ENCODE measurements at places on chromosomes 5 and 9.
A peak's percentile ranks its signal among the peaks of the same experiment; 100 is the strongest.

GRCh38 chr9:33190021-33190705, 23.0 kb upstream of the B4GALT1 start:
- DNase-seq, result no peak

GRCh38 chr9:136110082-136111061, 8.3 kb downstream of the TMEM250 start:
- DNase-seq, result peak; percentile 53

- no peak for DNase-seq
Observed at GRCh38 chr5:37121027-37121426, 128.1 kb downstream of the CPLANE1 start.

DNA sequence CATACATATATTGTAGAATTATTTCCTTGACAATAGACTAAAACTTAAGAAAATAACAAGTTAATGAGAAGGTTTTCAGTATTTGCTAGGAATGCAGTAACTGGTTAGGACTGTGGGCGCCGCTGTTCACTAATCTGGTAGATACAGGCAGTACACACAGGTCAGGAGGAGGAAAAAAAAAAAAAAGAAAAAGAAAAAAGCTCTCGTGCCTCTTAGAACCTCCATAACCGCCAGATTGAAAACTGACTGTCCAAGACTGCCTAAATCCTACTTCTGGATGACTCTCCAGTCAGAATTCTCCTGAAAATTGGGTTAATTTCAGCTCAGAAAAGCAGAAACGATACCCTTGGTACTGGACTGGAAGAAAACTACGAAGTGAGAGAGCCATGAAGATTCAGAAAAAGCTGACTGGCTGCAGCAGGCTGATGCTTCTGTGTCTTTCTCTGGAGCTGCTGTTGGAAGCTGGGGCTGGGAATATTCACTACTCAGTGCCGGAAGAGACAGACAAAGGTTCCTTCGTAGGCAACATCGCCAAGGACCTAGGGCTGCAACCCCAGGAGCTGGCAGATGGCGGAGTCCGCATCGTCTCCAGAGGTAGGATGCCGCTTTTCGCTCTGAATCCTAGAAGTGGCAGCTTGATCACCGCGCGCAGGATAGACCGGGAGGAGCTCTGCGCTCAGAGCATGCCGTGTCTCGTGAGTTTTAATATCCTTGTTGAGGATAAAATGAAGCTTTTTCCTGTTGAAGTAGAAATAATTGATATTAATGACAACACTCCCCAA, at the start of gene PCDHGA1:
Gene PCDHGA1 (plus strand): TSS at position 216 of the 782 bp plus-strand sequence.
- DNase-seq, result no peak

DNA sequence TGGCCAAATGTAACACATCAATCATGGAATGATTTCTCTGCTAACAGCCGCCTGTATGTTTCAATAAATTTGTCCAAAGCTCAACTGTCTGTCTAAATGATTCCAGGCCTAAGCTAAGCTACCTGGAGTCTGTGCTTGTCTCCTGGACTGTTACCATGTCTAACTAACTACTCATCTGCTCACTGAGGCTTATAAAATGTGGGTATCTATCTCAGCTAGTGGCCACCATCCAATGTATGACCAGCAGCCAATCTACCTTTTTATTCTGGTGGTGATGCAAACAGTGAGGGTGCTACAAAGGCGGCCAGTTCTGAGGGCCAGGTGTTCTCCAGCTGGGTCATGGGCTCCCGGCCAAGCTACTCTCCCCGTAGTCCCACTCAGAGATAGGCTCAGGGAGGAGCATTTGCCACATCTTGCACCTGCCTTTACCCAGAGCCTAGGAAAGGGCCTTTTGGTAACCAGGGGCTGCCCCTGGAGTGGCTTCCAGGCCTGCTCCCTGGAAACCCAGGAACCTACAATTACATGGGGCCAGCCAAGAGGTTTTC, 59.1 kb downstream of the PFDN1 start:
- DNase-seq, result no peak

- no peak for DNase-seq
Observed at GRCh38 chr9:85676790-85677189, 65.0 kb downstream of the AGTPBP1 start.

GRCh38 chr9:105651806-105652205, 10.5 kb upstream of the TAL2 start:
- DNase-seq, result no peak

DNA sequence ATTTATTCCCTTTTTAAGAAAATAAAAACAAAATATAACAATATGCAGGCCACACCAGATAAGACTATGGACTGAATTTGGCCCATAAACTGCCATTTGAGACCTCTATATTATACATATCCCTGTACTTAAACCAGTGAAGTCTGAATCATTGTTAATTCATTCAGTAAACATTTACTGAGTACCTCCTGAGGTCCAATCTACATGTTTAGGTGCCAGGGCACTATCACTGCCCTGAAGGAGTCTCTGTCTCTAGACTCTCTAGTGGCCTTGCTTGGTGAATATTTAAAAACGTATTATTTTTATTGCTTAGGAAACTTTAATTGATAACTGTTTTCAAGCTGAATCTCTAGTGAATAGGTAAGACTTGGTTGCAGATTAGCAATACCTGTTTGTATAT, 74.7 kb upstream of the ELL2 start:
- DNase-seq, result no peak

- DNase-seq, result no peak
Observed at GRCh38 chr9:77847059-77847499, 184.5 kb downstream of the GNAQ start.

- DNase-seq, result no peak
Observed at GRCh38 chr5:99243111-99243510, 314.3 kb upstream of the CHD1 start.

- no peak for DNase-seq
Observed at GRCh38 chr5:77776554-77777206, 541 bp upstream of the TBCA start.

DNA sequence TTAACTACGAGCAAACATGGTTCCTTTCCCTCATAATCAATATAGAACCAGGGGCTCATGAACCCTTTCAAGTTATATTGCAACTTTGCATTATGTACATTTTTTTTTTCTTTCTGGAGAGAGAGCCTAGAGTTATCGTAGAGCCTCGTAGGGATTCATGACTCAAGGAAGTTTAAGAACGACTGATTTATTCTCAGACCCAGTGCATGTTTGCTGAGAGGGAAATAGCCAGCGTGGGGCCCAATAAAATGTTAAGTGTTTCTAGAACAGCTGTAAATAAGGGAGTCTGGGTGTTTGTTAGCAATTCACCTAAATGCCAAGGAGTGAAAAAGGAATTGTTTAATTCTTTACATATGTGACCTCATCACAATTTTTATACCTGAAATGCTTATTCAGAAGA, 119.0 kb upstream of the KLF9 start:
- DNase-seq, result no peak

DNA sequence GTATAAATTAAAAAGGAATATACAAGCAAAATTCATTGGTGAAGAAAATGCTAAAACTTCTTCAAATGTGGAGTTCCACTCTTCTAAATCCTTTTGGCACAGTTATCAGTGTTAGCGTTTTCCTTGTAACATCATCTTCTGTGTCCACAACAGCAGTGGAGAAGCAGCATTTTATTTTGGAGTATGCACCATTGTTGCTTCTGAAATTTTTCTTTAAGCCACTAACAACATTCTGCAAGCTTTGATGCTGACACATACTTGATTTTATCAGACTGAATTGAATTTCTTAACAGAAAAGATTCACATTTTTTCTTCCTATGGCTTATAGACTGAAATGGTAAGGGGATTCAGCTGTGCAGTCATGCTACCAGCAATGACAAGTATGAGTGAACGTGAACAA, 60.8 kb upstream of the PTGER4 start:
- DNase-seq, result no peak

DNA sequence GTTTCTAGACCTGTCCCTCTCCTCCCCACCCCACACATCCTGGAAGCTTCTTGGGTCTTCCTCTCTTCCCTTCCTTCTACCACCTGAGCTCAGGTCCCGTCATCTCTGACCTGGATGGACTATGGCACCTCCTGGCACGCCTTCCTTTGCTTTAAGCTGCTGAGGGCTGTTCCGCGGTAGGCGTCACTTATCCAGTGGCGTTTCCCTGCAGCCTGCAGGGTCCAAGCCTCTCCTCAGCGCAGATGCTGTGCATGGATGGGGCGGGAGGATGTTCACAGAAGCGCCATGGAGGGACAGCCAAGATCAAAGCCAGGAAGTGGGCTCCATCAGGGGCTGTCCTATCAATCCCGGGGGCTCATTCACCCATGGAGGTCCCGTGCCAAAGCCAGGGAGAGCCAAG, 23.8 kb upstream of the CNOT6 start:
- DNase-seq, result no peak

DNA sequence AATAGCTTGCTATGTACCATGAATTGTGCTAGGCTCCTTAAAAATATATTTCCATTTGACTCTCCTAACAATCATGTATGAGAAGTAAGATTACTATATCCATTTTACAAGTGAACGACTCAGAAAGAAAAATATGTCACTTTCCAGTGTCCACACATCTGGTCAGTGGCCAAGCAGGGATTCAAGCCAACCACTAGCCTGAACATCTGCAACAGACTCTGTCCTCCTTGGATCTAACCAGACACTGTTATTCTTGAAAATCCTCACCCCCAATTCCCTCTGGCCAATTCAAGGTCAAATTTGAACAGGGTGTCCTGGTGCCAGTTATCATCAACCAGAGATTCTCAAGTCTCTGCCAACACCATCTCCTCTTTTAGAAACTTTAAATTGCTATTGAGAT, 344.1 kb upstream of the WWC1 start:
- DNase-seq, result no peak

- no peak for DNase-seq
Observed at GRCh38 chr9:127179633-127180441, 57.4 kb upstream of the ANGPTL2 start.

DNA sequence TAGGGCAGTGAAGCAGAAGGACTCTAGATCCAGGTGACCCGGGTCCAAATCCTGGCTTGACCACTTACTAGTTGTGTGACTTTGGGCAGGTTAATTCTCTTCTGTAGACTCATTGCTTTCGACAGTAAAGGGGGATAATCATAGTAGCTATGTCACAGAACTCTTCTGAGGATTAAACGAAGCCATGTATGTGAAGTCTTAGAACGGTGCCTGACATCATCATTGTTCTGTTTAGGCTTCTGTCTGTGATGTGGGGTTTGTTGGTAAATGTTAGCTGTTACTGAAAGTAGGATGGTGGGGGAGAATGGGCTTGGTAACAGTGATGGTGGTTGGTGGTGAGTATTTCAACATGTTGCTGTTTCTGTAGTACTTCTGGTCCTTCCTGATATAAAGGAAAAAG, 73.7 kb downstream of the MAP1B start:
- no peak for DNase-seq

DNA sequence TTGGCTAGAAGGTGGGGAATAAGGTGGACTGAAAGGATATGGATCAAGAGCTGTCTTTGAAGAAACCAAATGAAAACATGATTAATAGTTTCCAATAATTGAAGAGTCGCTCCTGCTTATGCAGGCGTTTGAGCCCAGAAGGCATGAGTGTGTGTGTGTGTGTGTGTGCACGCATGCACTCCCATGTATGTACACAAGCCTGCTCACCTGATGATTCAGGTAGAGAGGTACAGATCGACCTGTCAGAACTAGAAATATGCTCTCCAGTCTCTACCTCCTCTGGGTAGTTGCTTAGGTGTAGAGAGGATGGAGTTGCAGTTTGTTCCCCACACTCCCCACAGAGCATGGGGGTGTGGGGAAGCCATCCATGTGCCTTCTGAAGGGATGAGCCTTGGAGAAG, 1.1 kb upstream of the FGF1 start:
- DNase-seq, result no peak

- no peak for DNase-seq
Observed at GRCh38 chr9:130854835-130855234, 19.8 kb downstream of the ABL1 start.

DNA sequence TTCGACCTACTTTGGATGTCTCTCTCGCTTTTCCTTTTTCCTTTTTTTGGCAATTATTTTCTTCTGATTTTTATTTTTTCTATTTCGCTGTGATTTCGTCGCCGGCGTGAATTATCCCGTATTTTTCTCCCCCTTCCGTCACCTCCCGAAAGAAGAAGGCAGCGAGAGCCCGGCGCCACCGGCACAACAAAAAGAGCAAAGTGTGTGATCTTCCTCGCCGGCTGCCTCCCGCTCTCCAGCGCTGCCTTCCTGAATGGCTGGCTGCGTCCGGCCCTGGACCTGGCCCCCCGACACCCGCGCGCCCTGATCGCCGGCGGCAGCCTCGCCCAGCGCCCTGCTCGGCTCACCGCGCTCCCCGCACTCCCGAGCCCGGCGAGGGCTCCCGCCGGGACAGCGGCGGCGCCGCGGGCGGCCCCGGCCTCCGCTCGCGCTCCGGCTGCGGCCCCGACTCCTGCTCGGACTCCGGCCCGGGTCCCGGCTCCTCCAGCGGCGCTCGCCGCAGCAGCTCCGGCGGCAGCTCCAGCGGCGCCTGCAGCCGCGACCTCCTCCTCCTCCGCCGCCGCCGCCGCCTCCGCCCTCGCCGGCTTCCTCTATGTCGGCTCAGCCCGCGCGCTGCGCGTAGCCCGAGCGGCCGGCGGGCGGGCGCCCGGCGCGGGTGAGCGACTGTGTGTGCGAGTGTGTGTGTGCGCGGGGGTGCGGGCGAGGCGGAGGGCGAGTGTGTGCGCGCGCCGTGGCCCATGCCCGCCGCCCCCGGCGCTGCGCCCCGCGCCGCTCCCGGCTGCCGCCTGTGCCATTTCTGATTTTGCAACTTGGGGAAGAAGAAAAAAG, 960 bp downstream of the NR2F1 start:
- DNase-seq, result no peak

DNA sequence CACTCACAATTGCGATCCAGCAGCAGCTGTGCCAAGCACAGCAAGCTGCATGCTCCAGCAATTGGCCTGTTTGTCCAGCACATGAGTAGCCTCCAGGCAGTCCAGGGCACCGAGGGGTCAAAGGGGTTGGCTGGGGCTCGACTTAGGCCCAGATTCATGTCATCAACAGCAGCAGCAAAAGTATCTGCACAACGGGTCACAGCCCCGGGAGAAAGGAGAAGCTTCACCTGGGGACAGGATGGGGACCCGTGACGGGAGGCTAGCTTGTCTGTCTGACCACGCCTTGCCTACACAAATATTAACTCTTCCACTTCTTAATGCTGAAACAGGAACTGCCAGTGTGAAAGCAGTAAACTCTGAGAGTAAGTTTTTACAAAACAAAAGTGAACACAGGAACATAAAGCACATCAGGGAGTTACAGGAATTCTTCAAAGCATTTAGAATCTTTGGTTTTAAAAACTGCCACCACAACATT, 191.2 kb downstream of the PIK3R1 start:
- no peak for DNase-seq

DNA sequence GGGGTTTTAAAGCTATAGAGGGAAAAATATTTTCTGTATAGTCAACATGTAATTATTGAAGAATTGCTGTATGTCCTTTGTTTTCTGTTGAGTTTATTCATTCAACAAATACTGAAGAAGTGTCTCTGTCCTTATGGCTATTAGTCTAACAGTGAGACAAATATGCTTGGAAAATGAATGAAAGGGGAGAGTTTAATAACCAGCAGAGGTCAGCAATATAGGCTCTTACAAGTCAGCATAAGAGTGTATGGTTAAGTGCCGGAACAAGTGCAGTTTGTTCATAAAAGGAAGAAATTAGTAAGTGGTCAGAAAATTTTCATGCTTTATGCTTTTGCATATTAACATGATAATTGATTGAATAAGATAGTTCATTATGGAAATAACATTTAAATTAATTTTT, 3.6 kb downstream of the SCAMP1 start:
- DNase-seq, result no peak

- DNase-seq, result no peak
Observed at GRCh38 chr9:32401488-32401887, 17.0 kb downstream of the ACO1 start.
